ENCODE measurements at places on chromosomes 16 and 17. TPM values are rescaled to one million over a fixed set of nuclear protein-coding genes. Genes with fewer than 3 reads are reported as not detected.

C16orf95 gene
- 0.74 TPM for total RNA-seq

DNA sequence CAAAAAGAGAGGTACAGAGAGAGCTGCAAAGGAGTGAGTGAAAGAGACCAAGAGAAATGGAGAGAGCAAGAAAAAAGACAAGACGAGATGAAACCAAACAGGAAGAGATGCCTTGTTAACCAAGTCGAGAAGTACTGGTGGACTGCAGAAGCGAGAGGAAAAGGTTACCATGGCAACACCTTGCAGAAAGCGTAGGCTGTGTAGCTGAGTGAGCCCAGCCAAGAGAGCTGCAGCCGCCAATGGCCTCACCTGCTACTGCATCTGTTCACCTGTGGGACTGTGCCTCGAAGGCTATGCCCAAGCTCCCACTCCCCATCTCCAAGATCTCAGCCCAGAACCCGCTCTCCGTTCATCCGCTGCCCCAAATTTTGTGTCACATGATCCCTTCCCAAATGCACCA, 161.3 kb downstream of the SLC39A11 start:
- H3K36me3 ChIP-seq = peaks cover 2% of the 10 kb centered on the region
- no peak overlapping the region for H3K4me3 ChIP-seq
- H3K4me1 ChIP-seq = peaks cover 7% of the 10 kb centered on the region
- H3K27me3 ChIP-seq = no peaks in the 10 kb centered on the region
- no peak for DNase-seq
- no peak overlapping the region for H3K27ac ChIP-seq

GRCh38 chr17:13864521-13864920, 204.8 kb upstream of the COX10 start:
- DNase-seq = no peak
- no peaks in the 10 kb centered on the region for H3K27me3 ChIP-seq
- H3K4me1 ChIP-seq = no peaks in the 10 kb centered on the region
- no peaks in the 10 kb centered on the region for H3K36me3 ChIP-seq
- no peak overlapping the region for H3K27ac ChIP-seq

KCNH4 gene
- 0.17 TPM for total RNA-seq

OR1A1 gene
- not detected for total RNA-seq

EXOC3L1 gene
- total RNA-seq = not detected

CPNE7 gene
- total RNA-seq = 1.0 TPM

DNA sequence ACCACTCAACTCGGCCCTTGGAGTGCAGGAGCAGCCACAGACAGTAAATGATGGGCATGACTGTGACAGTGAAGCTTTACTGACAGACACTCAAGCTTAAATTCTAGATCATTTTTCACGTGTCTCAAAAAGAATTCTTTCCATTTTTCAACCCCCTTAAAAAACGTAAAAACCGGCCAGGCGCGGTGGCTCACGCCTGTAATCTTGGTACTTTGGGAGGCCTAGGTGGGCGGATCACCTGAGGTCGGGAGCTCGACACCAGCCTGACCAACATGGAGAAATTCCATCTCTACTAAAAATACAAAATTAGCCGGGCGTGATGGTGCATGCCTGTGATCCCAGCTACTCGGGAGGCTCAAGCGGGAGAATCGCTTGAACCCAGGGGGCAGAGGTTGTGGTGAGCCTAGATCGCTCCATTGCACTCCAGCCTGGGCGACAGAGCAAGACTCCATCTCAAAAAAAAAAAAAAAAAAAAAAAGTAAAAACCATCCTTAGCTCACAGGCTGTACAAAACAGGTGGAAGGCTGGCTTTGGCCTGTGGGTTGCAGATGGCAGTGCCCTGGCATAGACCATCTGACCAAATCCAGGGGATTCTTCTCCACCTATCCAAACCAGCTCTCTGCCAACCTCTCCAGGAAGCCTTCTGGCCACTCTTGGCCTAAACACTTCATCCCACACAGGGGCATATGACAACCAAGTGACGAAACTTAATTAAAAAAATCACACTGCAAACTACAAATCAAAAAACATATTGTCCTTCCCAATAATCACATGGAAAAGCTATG, 18.3 kb downstream of the TBC1D16 start:
- no peak for DNase-seq
- no peaks in the 10 kb centered on the region for H3K27me3 ChIP-seq

- H3K27ac ChIP-seq = no peak overlapping the region
- no peak for DNase-seq
- H3K4me3 ChIP-seq = no peak overlapping the region
- H3K4me1 ChIP-seq = no peaks in the 10 kb centered on the region
- H3K27me3 ChIP-seq = no peaks in the 10 kb centered on the region
Measured at GRCh38 chr16:24758373-24758772, 28.9 kb downstream of the TNRC6A start.

- H3K36me3 ChIP-seq = no peaks in the 10 kb centered on the region
- H3K4me1 ChIP-seq = peaks cover 21% of the 10 kb centered on the region
- no peak for DNase-seq
- H3K27ac ChIP-seq = no peak overlapping the region
Measured at GRCh38 chr16:85825326-85825725, 25.8 kb downstream of the COX4I1 start.

TNFRSF17 gene
- not detected for total RNA-seq
